ENCODE measurements at places on chromosomes 1 and 21. TPM values are rescaled to one million over a fixed set of nuclear protein-coding genes. Genes with fewer than 3 reads are reported as not detected.

IL19 gene
- total RNA-seq: not detected

RBP7 gene
- not detected for total RNA-seq

SLC25A34 gene
- total RNA-seq: under 0.01 TPM

NHLH2 gene
- not detected for total RNA-seq

TNFRSF25 gene
- total RNA-seq: 1.3 TPM

RCAN1 gene
- total RNA-seq: 183 TPM

BLACAT1 gene
- under 0.01 TPM for total RNA-seq

BCAN gene
- total RNA-seq: not detected

MYBPH gene
- not detected for total RNA-seq

LRRC8B gene
- 1.8 TPM for total RNA-seq
